ENCODE measurements at places on chromosomes 11 and 22.

DNA sequence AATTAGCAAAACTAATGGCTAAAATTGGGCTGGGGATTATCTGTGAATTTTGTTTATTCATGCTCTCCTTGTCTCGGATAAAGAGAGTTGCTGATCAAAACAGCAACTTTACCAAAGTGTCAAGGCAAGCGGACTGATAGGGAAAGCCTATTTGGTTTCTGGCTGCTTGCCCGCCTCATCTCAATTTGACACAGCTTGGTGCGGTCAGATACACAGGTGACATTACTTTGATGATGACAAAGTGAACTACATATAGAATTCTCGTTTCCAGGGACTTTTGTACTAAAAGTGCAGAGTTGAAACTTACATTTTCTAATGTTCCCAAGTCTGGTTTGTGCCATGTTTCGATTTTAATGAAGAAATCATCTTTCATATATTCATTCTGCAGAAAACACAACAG is 22.8 kb downstream of the PITPNB start:
- DNase-seq, result no peak
- H3K4me1 ChIP-seq, result peaks cover 7% of the 10 kb centered on the region
- peak overlapping the region; percentile 8 for H3K27ac ChIP-seq
- H3K36me3 ChIP-seq, result peaks cover 58% of the 10 kb centered on the region
- no peaks in the 10 kb centered on the region for H3K27me3 ChIP-seq
- no peak overlapping the region for H3K4me3 ChIP-seq

GRCh38 chr11:19345848-19346681 is 105.3 kb upstream of the E2F8 start:
- no peak for DNase-seq
- H3K27me3 ChIP-seq, result no peaks in the 10 kb centered on the region
- no peak overlapping the region for H3K27ac ChIP-seq
- H3K4me1 ChIP-seq, result peaks cover 23% of the 10 kb centered on the region
- H3K4me3 ChIP-seq, result peak overlapping the region; percentile 40

GRCh38 chr22:24768537-24769374 is 5.8 kb downstream of the PIWIL3 start:
- H3K27ac ChIP-seq, result no peak overlapping the region
- no peaks in the 10 kb centered on the region for H3K4me1 ChIP-seq
- no peaks in the 10 kb centered on the region for H3K27me3 ChIP-seq
- H3K4me3 ChIP-seq, result no peak overlapping the region
- DNase-seq, result peak; percentile 63
- no peaks in the 10 kb centered on the region for H3K36me3 ChIP-seq

GRCh38 chr11:118703563-118704106 is 24.2 kb upstream of the TREH start:
- H3K36me3 ChIP-seq, result no peaks in the 10 kb centered on the region
- DNase-seq, result peak; percentile 75
- no peaks in the 10 kb centered on the region for H3K27me3 ChIP-seq
- H3K4me3 ChIP-seq, result no peak overlapping the region
- H3K27ac ChIP-seq, result no peak overlapping the region

- no peaks in the 10 kb centered on the region for H3K36me3 ChIP-seq
- no peak overlapping the region for H3K27ac ChIP-seq
- no peaks in the 10 kb centered on the region for H3K27me3 ChIP-seq
- no peaks in the 10 kb centered on the region for H3K4me1 ChIP-seq
- no peak overlapping the region for H3K4me3 ChIP-seq
- no peak for DNase-seq
Observed at GRCh38 chr11:66159324-66159984, 89.4 kb downstream of the PACS1 start.

Data from tibial artery (tissue), 4 donors.